Effector memory CD4-positive, alpha-beta T cell (primary cell): ENCODE measurements at places on chromosomes 4 and X.

DNA sequence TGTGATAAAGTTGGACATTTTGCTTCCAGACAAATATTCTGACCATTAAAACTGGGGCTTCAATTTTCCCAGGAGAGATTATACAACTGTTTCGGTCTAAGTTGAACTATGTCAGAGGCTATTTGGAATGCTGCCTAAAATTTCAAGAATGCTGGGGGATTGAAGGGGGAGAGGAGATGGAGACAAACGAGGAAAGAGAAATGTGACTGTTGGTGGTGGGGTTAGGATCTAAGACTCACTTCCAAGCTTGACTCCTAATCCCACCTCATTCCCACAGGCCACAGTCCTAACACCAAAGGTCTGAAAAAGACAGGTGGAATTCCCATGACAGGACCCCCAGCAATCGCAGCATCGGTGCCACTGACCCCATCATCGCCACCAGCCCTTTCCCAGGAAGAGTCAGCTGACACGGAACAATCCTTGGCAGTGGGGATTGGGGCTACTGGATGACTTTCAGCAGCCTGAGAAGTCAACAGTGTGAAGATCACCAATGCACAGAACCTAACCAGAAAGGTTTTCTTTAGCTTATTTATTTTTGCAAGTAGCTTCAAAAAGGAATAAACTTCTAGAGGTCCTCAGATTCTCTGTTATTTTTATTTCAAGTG, 74.0 kb upstream of the PRSS48 start:
- no peak for DNase-seq

DNA sequence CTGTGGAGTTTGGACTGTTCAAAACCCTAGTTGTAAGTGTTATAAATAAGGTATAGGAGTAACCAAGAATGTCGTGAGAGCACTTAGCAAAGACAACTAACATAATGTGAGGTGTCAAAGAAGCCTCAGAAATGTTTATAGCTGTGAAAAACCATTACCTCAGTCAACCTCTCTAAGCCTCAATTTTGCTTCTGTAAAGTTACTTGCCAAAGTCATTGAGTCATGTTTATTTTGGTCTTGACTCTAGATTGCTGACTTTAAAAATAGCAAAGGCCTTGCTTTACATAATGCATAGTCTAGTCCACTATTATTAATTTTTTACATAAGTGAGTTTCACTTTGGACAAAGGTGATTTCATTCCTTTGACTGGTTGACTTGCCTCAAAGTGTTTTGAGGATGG, 257.6 kb upstream of the CXXC4 start:
- DNase-seq: no peak

DNA sequence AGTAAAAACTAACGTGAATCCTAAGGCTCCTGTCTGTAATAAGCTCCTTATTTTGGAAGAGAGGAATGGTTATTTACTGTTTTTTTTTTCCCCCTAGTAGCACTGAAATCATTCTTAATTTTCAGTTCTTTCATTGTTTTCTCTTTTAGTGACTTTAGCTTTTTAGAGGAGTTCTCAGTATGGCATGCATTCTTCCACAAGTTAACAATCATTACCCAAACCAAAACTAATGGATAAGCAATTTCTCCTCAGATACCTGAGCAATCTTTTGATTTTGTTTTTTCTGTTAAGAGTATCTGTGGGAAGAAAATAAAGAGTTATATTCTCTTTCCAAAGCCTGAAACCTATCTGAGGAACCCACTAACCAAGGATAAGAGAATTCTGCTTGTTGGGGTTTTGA, 16.7 kb upstream of the PPA2 start:
- DNase-seq: no peak

DNA sequence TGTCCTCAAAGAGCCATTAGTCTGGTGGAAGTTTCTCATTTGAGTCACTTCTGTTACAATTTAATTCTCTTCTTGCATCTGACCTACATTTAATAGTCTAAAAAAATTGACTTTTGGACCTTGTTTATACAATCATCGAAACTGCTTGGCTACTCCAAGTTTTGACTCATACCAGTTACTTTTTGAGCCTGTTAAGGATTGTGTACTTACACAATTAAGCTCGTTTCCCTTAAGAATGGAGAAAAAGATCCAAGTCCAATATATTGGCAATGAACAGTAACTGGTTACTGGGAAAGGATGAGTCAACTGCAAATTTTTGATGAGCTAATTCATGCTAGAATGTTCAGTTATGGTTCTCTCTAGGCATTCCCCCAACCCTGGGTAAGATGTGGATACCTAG, 58.2 kb downstream of the DCX start:
- no peak for DNase-seq

GRCh38 chr4:15162465-15163283, 160.4 kb downstream of the CPEB2 start:
- no peak for DNase-seq
